GM12878 (cell line): ENCODE measurements at places on chromosomes 4 and X.

DNA sequence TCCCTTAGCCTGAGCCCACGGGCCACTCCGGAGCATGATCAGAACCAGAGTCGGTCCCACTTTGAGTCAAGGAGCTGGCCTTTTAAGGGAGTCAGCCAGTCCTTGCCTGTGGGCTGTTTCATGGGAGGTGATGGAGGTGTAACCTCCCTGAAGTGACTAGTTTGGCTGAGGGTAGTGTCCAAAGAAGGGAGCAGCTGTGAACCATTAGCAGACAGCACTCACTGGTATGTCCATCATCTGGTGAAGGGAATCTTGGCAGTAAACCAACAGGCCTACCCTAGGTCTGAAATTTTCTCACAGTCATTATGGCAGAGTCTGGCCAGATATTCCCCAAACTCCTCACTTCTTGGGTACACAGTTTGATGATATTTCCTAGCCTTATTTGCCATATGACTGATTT is 12.3 kb upstream of the REPS2 start:
- H3K27ac ChIP-seq, result no peak overlapping the region
- no peaks in the 10 kb centered on the region for H3K36me3 ChIP-seq
- no peak overlapping the region for H3K4me3 ChIP-seq
- DNase-seq, result no peak

DNA sequence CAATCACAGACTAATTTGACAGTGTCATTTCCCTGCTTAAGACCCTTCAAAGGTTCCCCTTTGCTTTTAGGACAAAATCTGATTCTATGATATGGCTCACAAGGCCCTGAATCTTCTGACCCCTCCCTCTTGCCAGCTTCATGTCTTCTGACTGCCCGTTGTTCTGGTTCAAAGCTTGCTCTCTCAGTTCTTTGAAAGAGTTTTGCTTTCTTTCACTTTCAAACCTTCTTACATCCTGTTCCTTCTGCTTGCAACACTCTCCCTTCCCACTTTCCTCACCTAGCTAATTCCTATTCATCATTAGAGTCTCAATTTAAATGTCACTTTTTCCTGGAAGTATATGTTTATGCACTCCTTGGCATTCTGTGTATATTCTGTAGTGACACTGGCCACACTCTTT is 299.2 kb downstream of the IDS start:
- H3K27me3 ChIP-seq, result no peaks in the 10 kb centered on the region
- DNase-seq, result no peak
- H3K27ac ChIP-seq, result peak overlapping the region; percentile 49; the same call in 1 of the 2 replicates
- H3K4me1 ChIP-seq, result no peaks in the 10 kb centered on the region
- no peak overlapping the region for H3K4me3 ChIP-seq

DNA sequence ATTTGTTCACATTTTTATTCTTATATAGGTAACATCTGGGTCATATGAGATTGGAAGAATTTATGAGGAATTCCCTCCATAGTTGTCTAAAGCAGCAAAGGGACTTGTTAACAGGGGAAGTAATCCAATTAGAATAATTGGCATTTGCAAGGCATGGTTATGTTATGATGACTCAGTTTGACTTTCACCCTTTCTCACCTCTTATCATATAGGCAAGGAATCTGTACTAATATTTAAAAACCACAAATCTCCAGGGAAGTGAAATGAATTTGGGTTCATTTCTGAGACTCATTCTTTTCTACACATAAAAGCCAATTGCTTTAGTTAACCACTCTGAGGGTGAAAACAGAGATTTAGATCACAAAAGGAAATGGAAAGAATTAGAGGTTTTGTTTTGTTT is 281.5 kb upstream of the DKK2 start:
- H3K27ac ChIP-seq, result no peak overlapping the region
- no peaks in the 10 kb centered on the region for H3K4me1 ChIP-seq
- no peaks in the 10 kb centered on the region for H3K36me3 ChIP-seq
- no peak overlapping the region for H3K4me3 ChIP-seq
- no peak for DNase-seq
- H3K27me3 ChIP-seq, result no peaks in the 10 kb centered on the region

DNA sequence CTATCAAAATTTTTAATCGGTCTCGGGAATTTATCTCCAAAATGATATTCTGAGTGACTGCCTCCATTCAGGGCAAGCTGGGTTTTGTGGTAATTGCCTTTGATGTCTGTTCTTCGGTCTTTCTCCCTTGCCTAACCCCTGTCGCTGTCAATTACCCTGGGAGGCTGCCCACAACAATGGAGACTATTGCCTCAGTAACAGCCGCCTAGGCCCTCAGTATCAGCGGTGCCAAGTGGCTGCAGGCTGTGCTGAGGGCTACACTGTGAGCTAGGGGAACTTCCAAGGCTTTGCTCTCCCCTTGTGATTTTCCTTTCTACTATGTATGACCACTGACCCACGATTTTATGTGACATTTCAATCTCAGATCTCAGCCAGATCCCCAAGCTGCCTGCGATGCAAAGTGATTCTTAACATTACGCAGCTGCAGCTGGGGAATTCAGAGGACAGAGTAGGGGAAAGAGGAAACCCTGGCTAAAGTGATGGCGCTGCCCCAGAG is 36.3 kb upstream of the REST start:
- no peaks in the 10 kb centered on the region for H3K36me3 ChIP-seq
- H3K27me3 ChIP-seq, result no peaks in the 10 kb centered on the region
- H3K4me3 ChIP-seq, result no peak overlapping the region
- DNase-seq, result no peak
- no peak overlapping the region for H3K27ac ChIP-seq

DNA sequence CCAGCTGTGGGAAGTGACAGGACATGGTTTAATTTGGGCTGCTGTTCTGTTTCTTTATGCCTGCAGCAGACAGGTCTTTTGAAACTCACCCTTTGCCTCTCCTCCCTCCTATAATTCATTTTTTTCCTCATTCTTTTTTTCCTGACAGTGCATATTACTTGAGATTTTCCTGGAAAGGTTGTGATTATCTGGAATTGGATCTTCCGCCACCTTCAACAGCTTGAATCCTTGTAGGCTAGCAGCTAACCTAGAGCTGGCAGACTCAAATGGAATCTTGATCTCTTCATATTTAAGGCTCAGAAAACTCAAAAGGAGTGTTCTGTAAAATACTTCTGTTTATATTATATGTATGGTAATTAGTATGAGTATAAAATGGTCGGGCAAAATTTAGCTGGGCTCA is 49.3 kb upstream of the CLCN4 start:
- H3K27me3 ChIP-seq, result no peaks in the 10 kb centered on the region
- peaks cover 45% of the 10 kb centered on the region for H3K4me1 ChIP-seq
- H3K27ac ChIP-seq, result no peak overlapping the region

- H3K27me3 ChIP-seq, result no peaks in the 10 kb centered on the region
- H3K4me1 ChIP-seq, result no peaks in the 10 kb centered on the region
- H3K27ac ChIP-seq, result no peak overlapping the region
- no peaks in the 10 kb centered on the region for H3K36me3 ChIP-seq
- no peak overlapping the region for H3K4me3 ChIP-seq
Observed at GRCh38 chrX:127578395-127578794, 473.8 kb downstream of the ACTRT1 start.

GRCh38 chrX:1945879-1946278 is 331.0 kb downstream of the ASMT start:
- no peak for DNase-seq
- H3K36me3 ChIP-seq, result no peaks in the 10 kb centered on the region
- no peaks in the 10 kb centered on the region for H3K27me3 ChIP-seq
- H3K27ac ChIP-seq, result no peak overlapping the region
- H3K4me1 ChIP-seq, result no peaks in the 10 kb centered on the region

DNA sequence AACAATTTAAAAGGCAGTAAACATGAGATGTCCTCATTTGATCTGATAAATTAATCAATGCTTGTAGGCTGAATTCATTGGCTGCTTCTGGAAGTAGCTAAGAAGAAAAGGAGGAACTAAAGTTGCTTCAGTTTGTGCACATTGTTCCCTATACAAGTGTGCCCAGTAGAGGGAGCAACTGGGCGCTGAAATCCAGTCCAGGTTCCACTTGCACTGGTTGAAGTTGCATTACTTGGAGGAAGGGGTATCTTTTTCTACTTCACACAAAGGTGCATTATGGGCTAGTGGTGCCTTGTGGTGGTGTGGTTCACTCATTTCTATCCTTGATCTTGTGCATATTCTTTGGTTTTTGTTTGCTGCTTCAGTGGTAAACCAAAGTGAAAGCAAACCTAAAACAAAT is 67.9 kb upstream of the SOX3 start:
- no peaks in the 10 kb centered on the region for H3K36me3 ChIP-seq
- no peak overlapping the region for H3K4me3 ChIP-seq
- no peaks in the 10 kb centered on the region for H3K27me3 ChIP-seq
- H3K27ac ChIP-seq, result no peak overlapping the region
- no peaks in the 10 kb centered on the region for H3K4me1 ChIP-seq

- no peaks in the 10 kb centered on the region for H3K4me1 ChIP-seq
- no peak overlapping the region for H3K4me3 ChIP-seq
- DNase-seq, result no peak
- H3K27ac ChIP-seq, result no peak overlapping the region
- no peaks in the 10 kb centered on the region for H3K36me3 ChIP-seq
Observed at GRCh38 chrX:22559506-22559905, 286.8 kb downstream of the CBLL2 start.

- no peaks in the 10 kb centered on the region for H3K36me3 ChIP-seq
- no peaks in the 10 kb centered on the region for H3K27me3 ChIP-seq
- H3K4me1 ChIP-seq, result no peaks in the 10 kb centered on the region
- H3K4me3 ChIP-seq, result no peak overlapping the region
- no peak for DNase-seq
- no peak overlapping the region for H3K27ac ChIP-seq
Observed at GRCh38 chr4:61149278-61149677, 50.8 kb upstream of the ADGRL3 start.

GRCh38 chr4:186739317-186739716 is 15.7 kb upstream of the FAT1 start:
- no peaks in the 10 kb centered on the region for H3K4me1 ChIP-seq
- no peaks in the 10 kb centered on the region for H3K27me3 ChIP-seq
- H3K36me3 ChIP-seq, result no peaks in the 10 kb centered on the region
- no peak overlapping the region for H3K4me3 ChIP-seq

DNA sequence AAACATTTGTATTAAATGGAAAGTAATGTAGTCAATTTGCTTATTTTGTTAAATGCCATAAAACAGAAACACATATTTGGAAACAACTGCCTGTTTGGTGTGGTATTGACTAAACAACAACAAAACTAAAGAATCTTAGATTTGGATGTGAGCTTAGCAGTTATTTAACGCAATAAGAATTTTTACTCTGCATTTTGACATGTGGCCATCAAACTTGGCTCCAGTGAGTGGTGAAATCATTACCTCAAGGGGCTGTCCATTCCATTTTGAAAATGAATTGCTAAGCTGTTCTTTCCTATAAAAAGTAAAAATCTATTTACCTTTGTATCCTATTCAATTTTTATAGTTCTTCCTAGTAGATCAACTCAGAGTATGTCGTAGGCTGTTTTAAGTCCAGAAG is 84.2 kb downstream of the DKK2 start:
- no peaks in the 10 kb centered on the region for H3K27me3 ChIP-seq
- DNase-seq, result no peak
- H3K27ac ChIP-seq, result no peak overlapping the region
- H3K4me3 ChIP-seq, result no peak overlapping the region

DNA sequence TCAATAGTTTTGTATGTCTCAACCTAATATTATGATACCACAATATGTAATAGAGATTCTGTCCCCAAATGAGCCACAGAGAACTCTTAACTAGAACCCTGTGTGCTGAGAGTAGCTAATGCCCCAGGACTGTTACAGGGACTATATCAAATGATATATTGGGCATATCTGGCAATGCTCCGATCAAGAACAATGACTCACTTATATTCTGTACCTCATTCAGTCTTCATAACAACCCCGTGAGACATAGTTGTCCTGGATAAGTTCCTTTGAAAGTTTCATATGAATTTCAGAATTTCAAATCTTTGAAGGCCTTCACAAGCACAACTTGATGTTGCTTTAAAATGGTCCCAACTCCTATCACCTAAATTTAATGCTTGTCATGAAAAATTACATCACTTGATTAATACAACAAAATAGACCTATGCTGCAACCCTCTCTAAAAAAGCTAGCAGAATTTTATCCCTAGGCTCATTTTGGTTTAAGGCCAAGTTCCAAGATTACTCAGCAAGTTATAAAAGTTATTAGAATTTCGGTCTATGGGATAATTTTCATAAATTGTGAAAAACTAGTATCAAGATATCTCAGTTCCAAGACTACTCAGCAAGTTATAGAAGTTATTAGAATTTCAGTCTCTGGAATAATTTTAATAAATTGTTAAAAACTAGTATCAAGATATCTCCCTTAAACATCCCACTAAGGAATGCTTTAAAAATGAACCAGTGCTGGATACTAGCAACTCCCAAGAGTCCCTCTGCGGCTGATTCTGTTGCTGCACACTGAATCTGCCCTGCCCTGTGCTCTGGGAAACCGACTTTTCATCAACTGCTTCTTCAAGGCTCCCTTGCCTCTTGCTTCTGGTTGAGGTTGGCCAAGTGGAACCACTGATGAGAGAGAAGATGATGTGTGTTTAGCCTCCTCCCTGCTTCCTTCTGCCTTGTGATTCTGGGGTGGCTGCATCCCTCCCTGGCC is 6.0 kb upstream of the ANXA3 start:
- no peak for DNase-seq
- H3K27me3 ChIP-seq, result peaks cover 5% of the 10 kb centered on the region; the same call in 1 of the 2 replicates
- no peak overlapping the region for H3K27ac ChIP-seq
- H3K36me3 ChIP-seq, result no peaks in the 10 kb centered on the region

- no peak for DNase-seq
- no peaks in the 10 kb centered on the region for H3K36me3 ChIP-seq
- no peaks in the 10 kb centered on the region for H3K27me3 ChIP-seq
- peaks cover 5% of the 10 kb centered on the region for H3K4me1 ChIP-seq
Observed at GRCh38 chrX:39820938-39821708, 276.6 kb downstream of the BCOR start.

DNA sequence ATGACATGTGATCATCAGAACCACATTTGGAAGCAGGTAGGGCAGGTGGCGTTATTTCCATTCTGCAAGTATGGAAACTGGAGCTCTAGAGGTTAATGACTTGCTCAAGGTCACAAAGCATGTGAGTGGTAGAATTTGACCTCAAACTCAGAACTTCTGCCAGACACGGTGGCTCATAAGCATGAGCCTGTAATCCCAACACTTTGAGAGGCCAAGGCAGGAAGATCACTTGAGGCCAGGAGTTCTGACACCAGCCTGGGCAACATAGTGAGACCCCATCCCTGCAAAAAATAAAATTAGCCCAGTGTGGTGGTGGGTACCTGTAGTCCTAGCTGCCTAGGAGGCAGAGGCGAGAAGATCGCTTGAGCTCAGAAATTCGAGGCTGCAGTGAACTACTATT is 139.2 kb downstream of the PALLD start:
- no peak for DNase-seq
- no peak overlapping the region for H3K27ac ChIP-seq
- H3K4me1 ChIP-seq, result no peaks in the 10 kb centered on the region
- H3K27me3 ChIP-seq, result peaks cover 4% of the 10 kb centered on the region
- no peaks in the 10 kb centered on the region for H3K36me3 ChIP-seq
- no peak overlapping the region for H3K4me3 ChIP-seq
